ENCODE measurements at places on chromosomes 2 and 18.

- no peak for DNase-seq
Observed at GRCh38 chr18:79570266-79571201, 109.1 kb upstream of the CTDP1 start.

- DNase-seq, result no peak
Observed at GRCh38 chr2:55048508-55049042, 1.7 kb downstream of the RTN4 start.

DNA sequence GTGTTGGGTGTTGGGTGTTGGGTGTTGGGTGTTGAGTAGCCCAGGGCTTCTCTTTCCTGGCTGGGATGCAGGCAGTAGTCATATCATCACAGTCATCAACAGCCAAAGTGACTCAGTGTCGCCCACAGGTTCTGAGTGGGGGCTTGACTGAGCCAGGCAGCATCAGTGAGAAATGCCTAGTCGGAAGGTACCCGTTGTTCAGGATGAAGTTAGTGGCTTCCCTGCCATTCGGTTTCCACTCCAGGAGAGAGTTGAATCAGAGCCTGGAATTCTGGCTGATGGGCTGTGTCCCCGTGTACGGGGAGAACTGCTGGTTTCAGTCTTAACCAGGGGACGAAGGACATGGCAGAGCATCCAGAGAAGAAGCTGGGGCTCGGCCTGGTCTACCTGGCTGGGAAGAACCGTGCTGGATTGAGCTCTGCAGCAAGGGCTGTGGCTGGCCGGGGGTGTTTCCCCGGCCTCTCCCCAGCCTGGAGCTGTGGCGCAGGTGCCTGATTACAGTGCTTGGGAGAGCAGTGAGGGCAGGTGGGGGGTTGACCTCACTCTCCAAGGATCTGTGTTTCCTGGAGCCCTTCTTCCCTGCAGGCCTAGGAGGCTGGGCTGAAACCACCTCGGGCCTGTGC, 49.4 kb downstream of the AGAP1 start:
- DNase-seq, result no peak

- DNase-seq, result no peak
Observed at GRCh38 chr18:70429847-70430500, 141.1 kb downstream of the SOCS6 start.

GRCh38 chr2:129803032-129803431, 176.4 kb upstream of the RAB6C start:
- no peak for DNase-seq

DNA sequence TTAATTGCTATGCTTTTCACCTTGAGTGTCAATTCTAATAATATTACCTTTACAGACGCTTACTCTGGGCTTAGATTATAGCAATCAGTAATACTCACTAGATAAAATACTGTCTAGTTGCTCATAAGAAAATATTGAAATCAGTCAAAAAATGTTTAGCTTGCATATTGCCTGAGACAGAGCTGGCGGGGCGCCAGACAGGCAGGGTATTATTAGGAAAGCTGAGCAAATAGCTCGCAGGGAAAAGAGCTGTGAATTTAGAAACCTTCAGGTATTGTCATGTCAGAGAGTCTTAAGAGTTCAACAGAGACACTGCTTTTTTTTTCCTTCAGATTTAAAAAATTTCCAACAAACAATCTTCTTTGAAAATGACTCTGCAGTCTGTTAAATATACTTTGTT, 118.4 kb downstream of the MEIS1 start:
- no peak for DNase-seq

DNA sequence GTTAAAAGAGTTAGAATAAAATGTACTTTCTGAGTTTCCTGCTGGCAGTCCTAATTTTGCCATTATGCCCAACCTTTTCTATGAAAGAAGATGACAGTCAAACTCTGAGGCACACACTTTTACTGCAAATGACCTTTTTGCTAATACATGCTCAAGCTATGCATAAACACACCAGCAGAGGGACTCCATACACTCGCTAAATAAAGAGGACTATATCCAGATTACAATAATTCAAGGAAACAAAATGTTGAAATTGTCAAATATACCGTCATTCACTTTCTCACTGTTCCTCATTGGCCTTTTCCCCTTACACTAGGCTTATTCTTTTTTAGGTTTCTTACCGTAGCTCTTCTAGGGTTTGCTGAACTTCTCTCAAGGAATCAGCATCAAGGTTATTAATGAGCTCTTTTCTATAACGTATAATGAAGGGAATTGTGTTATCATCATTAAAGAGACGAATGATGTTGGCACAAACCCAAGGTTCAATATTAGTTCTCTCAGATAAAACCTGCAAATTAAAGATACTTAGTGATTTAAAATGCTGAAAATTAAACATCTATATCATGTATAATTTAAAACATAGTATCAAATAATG, 25.7 kb downstream of the SRBD1 start:
- DNase-seq, result no peak

- no peak for DNase-seq
Observed at GRCh38 chr18:61731693-61732376, 161.0 kb downstream of the RNF152 start.

DNA sequence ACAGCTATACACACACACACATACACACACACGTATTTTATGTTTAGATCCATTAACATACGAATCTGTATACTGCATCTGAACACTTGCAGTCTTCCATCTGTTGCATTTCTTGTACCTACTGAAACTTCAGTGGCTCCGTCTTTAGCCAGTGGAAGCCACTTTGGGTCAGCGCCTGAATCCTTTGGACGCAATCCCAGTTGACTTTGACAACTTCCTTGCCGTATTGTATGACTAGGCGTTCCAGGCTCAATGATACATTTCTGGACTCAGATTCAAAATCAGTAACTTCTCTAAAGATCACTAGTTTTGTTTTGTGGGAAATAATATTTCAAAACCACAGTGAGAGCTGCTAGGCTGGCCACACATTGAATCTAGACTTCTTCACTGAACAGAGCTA, 101.5 kb upstream of the GPC1 start:
- no peak for DNase-seq

GRCh38 chr2:7012141-7012764, 95.0 kb downstream of the RNF144A start:
- no peak for DNase-seq

GRCh38 chr18:3388323-3388722, 61.6 kb upstream of the TGIF1 start:
- DNase-seq, result no peak

GRCh38 chr2:208240619-208241209, 14.2 kb downstream of the IDH1 start:
- no peak for DNase-seq

GRCh38 chr18:3722649-3723433, 272.9 kb downstream of the TGIF1 start:
- no peak for DNase-seq

DNA sequence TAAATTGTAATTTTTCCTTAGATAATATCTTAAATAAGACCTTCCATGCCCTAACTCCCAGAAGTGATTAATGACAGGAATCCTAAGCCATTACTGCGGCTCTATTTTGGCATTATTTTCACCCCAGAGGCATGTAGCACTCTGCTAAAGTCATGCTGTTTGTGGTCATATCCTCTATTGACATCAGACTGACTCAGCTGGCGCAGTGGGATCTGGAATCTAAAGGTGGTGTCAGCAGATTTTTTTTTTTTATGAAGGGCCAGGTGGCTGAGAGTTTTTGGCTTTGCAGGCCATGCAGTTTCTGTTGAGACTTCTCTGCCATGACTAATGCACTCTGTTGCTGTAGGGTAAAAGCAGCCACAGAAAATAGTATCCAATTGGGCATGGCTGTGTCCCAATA, 64.1 kb upstream of the ACVR1C start:
- DNase-seq, result no peak

- DNase-seq, result no peak
Observed at GRCh38 chr18:29137773-29138495, 961.0 kb upstream of the CDH2 start.

GRCh38 chr2:158255257-158255656, 153.6 kb downstream of the UPP2 start:
- DNase-seq, result no peak

DNA sequence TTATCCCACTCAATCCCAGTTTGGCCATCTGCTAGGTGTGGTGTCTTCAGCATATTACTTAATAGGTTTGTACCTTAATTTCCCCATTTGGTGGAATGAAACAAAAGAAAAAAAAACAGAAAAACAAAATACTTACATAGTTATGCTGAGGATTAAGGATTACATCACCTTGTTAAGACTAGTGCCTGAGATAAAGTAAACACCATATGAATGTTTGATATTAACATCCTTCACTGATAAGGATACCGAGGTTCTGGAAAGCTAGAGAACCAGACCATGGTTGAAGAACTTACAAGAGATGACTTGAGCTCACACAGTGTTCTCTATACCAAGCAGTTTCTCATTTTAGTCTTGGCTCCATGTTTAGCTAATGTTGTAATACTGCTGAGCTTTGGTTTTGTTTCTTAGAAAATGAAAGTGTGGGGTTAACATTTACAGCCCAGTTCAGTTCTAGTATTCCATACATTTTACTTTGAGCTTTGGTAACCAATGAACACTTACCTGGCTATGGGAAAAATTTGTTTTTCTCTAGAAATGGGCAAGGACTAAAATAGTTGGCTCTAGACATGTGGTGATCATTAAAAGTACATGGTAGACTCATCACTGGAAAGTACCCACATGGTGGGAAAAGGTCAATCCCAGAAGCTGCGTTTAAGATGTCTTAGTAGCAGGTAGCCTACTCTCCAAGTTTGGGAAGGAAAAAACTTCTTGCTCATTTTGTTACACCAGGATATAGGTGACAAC, 5.8 kb upstream of the GPD2 start:
- DNase-seq, result no peak

DNA sequence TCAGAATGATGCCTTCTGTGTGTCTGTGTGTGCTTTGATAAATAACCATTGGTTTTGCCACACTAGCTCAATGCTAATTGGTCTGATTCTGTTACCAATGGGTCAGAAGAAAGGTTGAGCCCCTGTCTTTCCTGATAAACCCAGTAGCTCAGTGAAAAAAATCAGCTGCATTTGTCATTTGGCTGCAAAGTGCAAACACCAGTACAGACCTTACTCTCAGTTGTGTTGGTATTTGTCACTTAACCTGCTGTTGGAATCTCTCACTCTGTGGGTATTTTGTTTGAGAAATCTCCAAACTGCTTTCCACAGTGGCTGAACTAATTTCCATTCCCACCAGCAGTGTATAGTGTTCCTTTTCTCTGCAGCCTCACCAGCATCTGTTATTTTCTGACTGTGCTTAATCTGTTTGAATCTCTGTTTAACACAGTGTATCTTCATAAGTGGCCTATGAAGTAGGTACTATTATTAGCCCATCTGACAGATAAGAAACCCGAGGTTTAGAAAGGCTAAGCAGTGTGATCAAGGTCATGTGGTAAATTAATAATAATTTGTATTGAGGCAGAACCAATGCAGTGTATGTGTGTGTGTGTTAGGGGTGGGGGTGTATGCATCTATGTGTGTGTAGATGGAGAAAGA, 26.7 kb downstream of the LIMS1 start:
- no peak for DNase-seq

- no peak for DNase-seq
Observed at GRCh38 chr2:130252880-130253645, 54.8 kb upstream of the TUBA3E start.

DNA sequence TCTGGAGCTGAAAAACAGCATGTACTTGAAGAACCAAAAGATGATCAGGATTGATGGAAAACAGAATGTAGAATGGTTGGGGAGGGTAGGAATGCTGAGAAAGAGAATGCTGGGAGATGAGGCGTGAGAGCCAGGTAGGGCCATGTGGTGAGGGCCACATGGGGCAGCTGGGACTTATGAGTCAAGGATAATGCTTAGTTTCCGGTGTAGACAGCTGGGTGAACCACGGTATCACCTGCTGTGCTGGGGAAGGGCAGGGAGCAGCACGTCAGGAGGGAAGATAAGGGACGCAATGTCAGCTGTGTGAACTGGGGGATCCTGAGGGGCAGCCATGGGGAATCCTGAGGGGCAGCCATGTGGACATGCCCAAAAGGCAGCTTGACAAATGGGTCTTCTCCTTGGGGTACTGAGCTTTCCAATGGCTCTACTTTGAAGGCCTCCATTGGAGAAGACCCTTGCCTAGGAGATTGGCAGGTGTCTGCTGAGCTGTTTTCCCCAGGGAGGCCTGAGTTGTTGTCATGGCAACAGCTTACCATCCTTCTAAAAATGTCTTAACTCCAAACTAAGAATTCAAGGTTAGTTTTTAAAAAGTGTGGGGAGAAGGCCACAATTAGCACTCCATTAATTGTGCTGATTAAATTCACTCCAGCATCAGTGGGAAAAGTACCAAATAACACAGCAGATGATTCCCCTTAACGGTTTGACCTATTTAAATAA, 51.1 kb downstream of the MTHFD2 start:
- DNase-seq, result no peak

DNA sequence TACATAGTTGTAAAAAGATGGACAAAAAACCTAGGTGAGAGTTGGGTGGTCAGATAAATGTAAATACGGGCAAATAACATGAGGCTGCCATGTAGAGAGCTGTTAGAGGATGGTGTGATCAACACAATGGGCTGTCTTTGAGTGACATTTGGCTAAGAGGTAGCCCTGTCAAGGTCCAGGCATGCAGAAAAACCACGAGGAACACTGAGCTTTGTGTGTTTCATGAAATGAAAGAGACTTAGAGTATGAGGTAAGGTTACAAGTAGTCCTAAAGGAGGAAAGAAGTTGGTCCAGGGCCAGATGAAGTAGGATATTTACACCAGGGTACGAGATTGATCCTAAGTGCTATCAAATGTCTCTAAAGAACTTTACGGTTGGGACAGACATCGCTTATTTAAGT, 160.9 kb downstream of the RDH14 start:
- no peak for DNase-seq

- DNase-seq, result no peak
Observed at GRCh38 chr2:209808521-209808920, 36.9 kb downstream of the UNC80 start.

GRCh38 chr2:223027442-223027841, 24.5 kb upstream of the KCNE4 start:
- DNase-seq, result no peak
